ENCODE measurements at places on chromosomes 5 and 9.

DNA sequence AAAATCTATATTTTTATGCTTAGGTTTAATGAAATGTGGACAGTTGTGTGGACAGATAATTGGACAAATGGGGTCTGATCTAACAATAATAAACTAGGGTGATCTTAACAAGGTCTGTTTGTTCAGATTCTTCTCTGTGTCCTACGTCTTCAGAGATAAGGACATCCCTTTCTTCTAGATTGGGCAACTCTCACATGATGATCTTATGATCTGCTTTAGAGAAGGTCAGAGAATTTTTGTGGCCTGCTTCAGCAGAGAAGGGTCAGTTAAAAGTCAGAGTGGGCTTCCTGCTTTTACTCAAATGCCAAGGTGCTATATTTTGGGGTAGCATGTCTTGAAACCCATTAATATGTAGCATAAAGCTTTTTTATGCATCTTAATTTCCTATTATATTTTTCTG lies 63.8 kb upstream of the RGMB start:
- DNase-seq, result no peak

GRCh38 chr5:94248175-94248875 lies 370.1 kb downstream of the KIAA0825 start:
- no peak for DNase-seq

GRCh38 chr5:513216-514100 lies 10.8 kb downstream of the SLC9A3 start:
- no peak for DNase-seq

GRCh38 chr5:90551376-90551775 lies 7.2 kb upstream of the ADGRV1 start:
- DNase-seq, result no peak

DNA sequence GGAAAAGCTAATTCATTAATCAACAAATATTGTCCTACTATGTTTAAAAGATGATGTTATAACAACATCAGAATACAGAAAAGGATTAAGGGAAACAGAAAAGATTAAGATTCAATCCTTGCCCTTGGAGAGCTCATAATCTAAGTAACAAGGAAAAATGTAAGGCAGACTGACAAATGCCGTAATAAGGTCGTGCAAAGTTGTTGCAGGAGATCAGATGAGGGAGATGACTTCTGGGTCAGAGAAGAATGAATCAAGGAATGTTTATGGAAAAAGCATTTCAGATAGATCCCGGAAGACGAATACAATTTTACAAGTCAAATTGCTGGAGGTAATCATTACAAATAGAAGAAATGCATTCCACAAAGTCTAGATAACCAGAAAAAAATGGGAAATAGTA lies 6.4 kb downstream of the ADAMTS6 start:
- DNase-seq, result no peak

DNA sequence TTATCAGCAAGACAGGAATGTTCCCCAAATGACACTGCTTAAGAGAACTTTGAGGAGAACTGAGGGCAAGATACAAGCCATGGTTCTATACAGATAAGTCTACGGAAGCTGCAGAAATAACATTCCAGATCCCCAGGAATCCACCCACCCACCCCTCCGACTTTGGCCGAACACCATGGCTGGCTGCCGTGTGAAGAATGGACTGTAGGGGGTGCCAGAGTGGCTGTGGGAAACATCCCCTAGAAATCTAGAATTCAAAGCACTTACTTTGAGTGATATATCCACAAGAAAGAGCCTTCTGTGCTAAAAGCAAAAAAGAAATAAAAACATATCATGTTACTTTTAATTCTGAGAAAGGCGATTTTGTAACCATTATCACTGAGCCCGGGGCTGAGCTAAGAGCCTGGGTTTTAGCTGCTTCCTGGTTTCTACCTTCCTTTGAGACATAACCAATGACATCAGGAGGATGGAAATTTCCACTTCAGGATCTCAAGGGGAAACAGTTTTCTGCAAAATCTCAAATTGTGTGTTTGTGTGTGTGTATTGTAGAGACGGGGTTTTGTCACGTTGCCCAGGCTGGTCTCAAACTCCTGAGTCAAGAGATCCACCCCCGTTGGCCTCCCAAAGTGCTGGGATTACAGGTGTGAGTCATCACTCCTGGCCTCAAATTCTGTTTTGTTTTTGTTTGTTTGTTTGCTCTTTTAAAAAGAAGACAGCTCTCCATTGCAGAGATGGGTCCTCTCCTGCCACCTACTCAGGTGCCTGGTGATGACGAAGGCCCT lies 36.4 kb downstream of the GGTA1 start:
- no peak for DNase-seq

DNA sequence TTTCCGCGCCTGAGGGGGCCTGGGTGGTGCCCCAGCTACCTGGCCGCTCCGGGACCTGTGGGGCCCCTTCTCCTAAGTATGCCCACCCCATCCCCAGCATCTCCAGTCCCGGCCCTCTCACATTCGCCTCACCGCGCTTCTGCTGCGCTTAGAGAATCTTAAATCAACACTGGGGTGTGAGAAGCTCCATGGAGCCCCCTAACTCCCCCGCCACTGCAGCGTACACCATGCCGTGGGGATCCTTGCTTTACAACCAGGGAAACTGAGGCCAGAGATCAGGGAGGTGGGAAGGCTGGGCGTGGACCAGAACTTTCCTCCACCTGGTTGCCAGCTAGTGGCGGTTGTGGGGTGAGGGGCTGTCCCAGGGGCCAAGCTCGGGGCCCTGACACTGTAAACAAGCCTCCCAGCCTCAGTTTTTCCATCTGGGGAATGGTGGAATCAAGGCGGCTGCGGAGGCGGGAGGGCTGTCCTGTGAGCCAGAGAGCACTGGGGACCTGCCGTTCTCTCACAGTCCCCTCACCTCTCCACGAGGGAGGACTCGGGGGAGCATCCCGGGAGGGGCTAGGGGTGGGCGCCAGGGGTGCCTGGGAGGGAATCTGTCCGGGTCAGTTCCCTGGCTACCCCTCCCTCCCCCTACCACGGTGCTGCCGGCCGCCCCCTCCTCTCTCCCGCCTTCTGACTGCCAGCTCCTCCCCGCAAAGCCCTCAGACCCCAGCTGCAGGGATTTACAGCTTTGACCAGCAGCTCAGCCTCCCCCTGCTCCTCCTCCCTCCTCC lies 161.2 kb downstream of the C9orf50 start:
- DNase-seq, result no peak

- no peak for DNase-seq
Measured at GRCh38 chr5:65588694-65589093, 25.6 kb downstream of the PPWD1 start.

- no peak for DNase-seq
Measured at GRCh38 chr5:154236-154635, 37.1 kb upstream of the LRRC14B start.

GRCh38 chr5:2382776-2383697 lies 368.4 kb downstream of the IRX2 start:
- no peak for DNase-seq

GRCh38 chr5:31783731-31784130 lies 144.8 kb downstream of the PDZD2 start:
- no peak for DNase-seq

DNA sequence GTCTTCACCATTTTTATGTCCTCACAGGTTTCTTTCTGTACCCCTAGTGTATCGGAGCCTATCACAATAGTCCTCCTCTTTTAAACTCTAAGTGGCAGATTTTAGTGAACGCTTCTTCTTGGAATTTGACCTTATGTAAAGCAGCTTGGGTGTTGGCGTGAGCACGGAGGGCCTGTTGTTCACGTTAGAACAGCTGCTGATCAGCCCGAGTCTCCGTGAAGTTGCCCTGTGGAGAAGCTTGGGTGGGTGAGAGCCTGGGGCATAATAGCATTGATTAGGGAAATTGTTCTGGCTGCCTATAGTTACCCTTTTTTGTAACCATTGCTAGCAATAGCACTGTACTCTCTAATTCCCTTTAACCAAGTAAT lies 167.0 kb upstream of the OTULINL start:
- peak; percentile 7 for DNase-seq

- DNase-seq, result no peak
Measured at GRCh38 chr9:15834541-15834940, 281.7 kb downstream of the CCDC171 start.

- no peak for DNase-seq
Measured at GRCh38 chr5:170151097-170151831, 45.6 kb downstream of the FOXI1 start.

GRCh38 chr5:6822556-6823343 lies 109.5 kb downstream of the TENT4A start:
- no peak for DNase-seq

DNA sequence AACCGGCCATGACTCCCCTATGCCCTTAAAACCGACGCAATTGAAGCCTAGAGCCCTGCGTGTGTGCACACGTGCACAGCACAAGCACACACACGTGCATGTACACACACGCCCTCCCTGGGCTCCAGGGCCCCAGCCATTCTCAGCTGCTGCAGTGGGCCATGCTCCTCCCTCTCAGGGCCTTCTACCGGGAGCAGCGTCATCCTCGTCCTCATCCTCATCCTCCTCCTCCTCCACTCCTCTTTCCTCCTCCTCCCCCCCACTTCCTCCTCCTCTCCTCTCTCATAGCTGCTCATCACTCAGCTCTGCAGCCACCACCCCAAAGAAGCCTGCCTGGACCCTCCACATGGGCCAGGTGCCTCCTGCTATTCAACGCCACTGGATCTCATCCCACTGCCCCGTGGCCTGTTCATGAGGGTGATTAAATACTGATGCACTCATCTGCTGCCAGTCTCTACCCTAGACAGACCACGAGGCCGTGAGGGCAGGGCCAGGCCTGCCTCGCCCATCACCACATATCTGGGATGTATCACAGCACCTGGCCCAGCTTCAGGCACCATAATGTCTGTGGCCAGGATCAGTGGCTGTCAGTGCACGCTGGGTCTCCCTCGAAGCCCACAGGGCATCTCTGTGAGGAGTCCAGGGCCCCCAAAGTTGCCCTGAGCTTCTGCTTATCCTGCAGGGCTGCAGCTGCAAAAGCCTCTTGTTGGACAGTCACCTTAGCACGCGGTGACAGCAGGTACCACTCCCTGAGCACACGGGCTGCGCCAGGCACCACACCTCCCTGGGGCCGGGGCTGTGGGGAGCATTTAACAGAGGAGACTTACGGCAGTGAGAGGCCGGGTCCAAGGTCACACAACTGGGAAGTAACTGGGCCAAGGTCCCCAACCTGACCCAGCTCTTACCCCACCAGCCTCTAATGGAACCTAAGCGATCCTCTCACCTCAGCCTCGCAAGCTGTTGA lies 9.8 kb downstream of the FAM78A start:
- peak; percentile 37 for DNase-seq

GRCh38 chr5:158382473-158382872 lies 523.5 kb upstream of the CLINT1 start:
- peak; percentile 72 for DNase-seq

- DNase-seq, result no peak
Measured at GRCh38 chr5:17151686-17152085, 65.7 kb upstream of the BASP1 start.

DNA sequence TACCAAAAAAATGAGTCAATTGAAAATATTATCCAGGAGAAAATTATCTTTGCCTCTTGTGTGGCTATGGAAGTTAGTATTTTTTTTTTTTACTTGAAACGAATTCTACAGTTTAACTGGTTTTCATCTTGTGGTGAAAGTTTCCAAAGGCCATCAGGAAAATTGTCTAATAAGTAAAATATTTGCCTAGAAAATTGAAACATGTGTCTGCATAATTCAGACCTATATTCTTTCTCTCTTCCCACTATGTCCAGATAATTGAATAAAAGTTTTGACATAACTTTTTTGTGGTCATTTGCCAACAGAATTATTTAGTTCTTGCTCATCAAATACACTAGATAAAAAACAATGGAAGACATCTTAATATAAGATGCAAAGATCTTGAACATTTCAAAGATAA lies 321.5 kb upstream of the RPS23 start:
- DNase-seq, result no peak

- no peak for DNase-seq
Measured at GRCh38 chr5:147711019-147711418, 71.5 kb downstream of the JAKMIP2 start.

- no peak for DNase-seq
Measured at GRCh38 chr5:167241436-167242067, 1049.9 kb upstream of the WWC1 start.

DNA sequence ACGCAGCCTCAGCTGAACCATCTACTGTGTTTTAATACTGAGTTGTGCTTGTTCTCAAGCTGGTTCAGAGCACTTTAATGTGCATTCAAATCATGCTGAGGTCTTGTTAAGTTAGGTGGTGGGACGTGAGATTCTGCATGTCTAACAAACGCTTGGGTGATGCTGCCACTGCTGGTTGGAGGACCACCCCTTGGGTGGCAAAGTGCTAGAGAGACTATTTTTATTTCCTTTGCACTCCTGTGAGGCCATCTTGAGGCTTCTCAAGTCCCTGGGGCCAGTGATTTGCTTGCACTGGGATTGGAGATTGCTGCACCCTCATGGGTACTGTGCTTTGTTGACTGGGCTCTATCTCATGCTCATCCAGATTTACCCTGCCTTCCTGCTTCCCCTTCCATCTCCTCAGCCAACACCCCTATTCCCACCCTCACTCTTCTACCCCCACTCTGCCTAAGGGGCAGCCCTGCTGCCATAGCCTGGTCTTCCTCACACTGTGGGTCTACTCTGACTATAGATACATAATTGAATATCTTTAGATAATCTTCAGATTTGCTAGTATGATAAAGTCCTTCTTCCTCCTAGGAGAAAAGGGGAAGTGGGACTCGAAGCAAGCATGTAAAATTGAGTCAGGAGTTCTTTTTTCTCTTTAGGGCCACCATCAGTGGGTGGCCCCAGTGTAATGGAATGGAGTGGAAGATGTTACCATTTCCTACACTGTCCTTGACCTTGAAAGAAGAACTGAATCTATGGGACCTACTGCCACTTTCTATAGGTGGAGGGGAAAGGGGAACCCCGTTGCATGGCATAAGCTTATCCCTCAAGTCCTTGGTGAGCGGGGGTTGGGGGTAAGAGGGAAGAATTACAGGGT lies 45.1 kb upstream of the SUB1 start:
- no peak for DNase-seq

- DNase-seq, result no peak
Measured at GRCh38 chr9:88571419-88571818, 36.4 kb downstream of the NXNL2 start.

GRCh38 chr9:131386281-131386680 lies 7.6 kb upstream of the PRRC2B start:
- no peak for DNase-seq

DNA sequence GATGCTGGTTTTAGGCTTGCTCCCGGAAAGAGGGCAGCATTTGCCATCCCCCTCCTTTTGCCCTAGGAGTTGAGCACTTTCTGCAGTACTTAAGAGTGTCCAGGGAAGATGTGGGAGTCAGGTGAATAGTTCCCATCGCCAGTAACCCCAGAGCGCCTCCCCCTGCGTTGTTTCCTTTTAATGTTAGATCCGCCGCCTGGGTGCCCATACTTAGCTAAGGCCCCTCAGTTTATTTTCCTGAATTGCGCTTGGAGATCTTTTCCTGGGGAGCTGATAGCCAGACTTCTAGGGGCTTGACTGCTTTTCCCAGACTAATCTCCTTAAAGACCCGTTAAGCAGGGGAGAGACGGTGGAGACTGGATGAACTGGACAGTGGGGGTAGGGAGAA lies 377 bp upstream of the PCDHAC2 start:
- DNase-seq, result no peak

DNA sequence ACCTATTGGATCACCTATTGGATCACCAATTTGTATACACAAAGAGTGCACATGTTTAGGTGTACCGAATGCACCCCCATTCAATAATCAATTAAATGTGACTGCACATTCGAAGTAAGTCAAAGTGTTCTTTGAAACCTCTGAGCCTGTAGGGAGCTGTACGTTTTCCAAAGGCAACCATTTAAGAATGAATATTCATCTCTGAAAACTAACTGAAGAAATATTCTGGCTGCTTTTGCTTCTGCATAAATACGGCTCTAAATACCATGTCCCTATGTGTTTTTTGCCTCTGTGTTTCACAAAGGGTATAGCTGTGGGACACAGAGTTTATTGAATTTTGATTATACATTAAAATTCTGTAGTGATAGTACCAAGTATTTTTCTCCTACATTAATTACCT lies 95.4 kb downstream of the ITGA1 start:
- DNase-seq, result no peak
